ENCODE measurements at places on chromosomes 2 and 18. TPM values are rescaled to one million over a fixed set of nuclear protein-coding genes. Genes with fewer than 3 reads are reported as not detected.

UPP2 gene
- not detected for total RNA-seq

BOLL gene
- not detected for total RNA-seq

NYAP2 gene
- total RNA-seq, result not detected

ABCB11 gene
- total RNA-seq, result not detected

CASP10 gene
- 1.1 TPM for total RNA-seq

LYPD6B gene
- 2.7 TPM for total RNA-seq

CCDC88A gene
- 31.2 TPM for total RNA-seq

USP40 gene
- total RNA-seq, result 33.6 TPM

CHRND gene
- total RNA-seq, result not detected

COL3A1 gene
- total RNA-seq, result 12.5 TPM

COL4A3 gene
- under 0.01 TPM for total RNA-seq

SSB gene
- 110 TPM for total RNA-seq

LRRTM4 gene
- not detected for total RNA-seq

TACR1 gene
- not detected for total RNA-seq

IL36A gene
- total RNA-seq, result not detected

TMEM87B gene
- total RNA-seq, result 20.8 TPM

C2orf72 gene
- total RNA-seq, result 0.29 TPM

PROKR1 gene
- total RNA-seq, result 0.14 TPM

TXNDC9 gene
- 53.6 TPM for total RNA-seq

CCDC85A gene
- total RNA-seq, result 0.07 TPM

MYO5B gene
- total RNA-seq, result 48.4 TPM

RGPD4 gene
- not detected for total RNA-seq

MTA3 gene
- total RNA-seq, result 17.8 TPM

FNDC4 gene
- 26.6 TPM for total RNA-seq

STON1 gene
- total RNA-seq, result 2.0 TPM

CXCR2 gene
- total RNA-seq, result not detected

FAM168B gene
- total RNA-seq, result 97.3 TPM

FOXD4L1 gene
- total RNA-seq, result not detected

GRB14 gene
- 24.1 TPM for total RNA-seq

CPO gene
- total RNA-seq, result not detected

UGT1A5 gene
- not detected for total RNA-seq

ELP2 gene
- total RNA-seq, result 45.1 TPM

CMPK2 gene
- total RNA-seq, result 4.3 TPM

Data from epithelial cell of proximal tubule (primary cell).